ENCODE measurements at places on chromosomes 7 and 10.

DNA sequence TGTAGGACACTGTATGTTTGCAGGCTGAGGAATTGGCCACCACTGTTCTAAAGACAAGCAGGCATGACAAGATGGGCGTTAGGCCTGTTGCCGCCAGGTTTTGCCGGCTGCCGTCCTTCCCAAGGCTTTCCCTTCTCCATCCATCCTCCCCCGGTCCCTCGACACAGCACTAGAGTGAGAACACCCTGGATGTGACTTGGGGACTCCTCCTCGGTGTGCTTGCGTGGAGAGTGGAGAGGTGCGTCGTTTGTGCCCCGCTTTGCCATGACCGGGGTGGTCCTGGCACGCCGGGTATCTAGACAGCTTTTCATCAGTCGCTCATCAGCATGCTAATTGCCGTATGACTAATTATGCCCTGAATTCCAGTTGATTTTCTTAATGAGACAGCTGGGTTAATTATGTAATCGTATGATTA is 206.6 kb upstream of the SH2B2 start:
- no peak for DNase-seq

DNA sequence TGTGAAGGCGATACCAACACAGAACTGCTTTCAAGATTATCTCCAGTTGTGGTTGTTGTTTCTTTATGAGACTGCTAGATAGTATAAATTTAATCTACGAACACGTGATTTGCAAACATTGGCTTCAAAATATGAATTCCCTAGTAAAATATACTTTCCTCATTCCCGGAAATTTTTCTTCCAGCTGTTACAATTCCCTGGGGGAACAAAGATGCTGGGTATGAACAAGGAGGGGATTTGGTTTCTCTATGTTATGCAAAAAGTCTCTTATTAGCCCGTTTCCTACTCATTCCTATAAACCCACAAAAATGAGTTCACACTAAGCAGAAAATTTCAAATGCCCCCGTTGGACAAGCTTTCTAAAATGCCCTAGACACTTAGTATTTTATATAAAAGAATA is 928.3 kb downstream of the CNTNAP2 start:
- DNase-seq, result no peak

DNA sequence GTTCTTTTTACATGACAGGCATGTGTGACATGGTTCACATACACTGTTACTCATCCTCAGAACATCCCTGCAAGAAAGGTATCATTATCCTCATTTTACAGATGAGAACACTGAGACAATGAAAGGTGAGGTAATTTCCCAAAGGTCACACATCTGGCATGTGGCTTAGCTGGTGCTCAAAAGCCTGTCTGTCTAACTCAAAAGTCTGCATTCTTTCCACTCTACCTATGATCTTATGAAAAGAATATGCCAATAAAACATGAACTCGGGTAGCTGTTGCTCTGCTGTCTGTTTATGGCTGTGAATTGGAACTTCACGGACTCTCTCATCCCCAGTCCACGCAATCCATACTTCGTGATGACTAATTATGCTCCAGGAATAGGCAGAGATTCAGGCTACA is 79.0 kb upstream of the ODAD2 start:
- no peak for DNase-seq

DNA sequence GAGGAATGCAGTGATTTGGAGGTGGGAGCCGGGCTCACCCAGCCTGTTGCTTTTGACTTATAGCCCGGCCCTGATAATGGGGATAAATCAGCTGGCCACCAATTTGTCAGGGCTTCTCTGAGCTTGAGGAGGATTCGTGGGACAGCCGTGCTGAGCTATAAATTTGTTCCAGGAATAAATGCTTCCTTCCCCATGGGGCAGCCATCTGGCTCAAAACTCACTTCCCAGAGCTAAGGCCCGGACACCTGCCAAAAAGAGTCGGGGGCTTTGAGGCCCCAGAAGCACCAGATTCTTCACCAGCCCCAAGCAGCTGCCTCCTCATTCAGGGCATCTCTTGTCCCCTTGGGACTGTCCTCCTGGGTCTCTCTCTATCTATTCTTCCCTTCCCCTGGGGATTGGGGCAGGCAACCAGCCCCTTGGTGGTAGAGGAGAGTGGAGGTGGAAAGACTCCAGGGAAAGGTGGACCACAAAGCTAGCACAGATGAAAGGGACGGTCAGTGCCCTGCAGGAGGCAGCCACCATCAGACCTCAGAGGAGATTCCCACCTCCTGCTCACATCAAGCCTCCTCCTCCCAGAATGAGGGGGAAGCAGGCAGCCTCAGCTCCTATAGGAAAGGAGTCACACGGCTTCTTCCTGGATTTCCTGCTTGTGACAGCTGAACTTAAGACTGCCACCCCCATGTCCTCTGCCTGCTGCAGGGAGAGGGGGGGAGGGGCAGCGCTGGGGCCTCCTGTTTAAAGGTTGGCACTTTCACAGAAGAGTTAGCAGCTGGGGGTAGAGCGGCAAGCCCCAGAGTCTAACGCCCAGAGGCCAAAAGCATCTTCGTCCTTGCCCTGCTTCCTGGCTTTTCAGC is 44.2 kb upstream of the LRRC4 start:
- no peak for DNase-seq

- no peak for DNase-seq
These were observed 168.6 kb upstream of the ETV1 start for GRCh38 chr7:14158111-14158510.

DNA sequence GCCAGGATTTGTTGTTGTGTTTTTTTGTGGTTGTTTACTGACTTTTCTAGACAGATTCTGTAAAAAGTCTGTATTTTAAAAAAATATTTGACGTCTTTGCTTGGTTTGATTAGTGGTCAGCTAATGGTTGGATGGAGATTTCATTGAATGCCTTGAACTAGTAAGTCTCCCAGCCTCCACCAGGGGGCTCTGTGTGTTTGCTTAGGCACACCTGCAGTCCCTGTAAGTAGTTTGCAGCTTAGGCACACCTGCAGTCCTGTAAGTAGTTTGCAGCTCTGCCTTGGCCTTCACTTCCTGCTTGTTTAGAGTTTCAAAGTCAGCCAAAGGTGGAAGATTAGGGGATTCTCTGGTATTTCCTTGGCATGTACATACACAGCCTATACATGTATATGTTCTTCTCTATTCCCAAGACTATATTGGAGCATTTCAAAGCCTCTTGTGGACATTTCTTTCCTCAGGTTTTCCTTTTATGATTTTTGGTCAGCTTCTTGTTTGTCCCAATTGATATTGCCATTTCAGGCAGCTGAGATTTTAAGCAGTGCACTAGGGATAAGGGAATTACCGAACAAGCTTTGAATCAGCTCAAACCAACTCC is 101.6 kb downstream of the CCSER2 start:
- peak; percentile 35 for DNase-seq

DNA sequence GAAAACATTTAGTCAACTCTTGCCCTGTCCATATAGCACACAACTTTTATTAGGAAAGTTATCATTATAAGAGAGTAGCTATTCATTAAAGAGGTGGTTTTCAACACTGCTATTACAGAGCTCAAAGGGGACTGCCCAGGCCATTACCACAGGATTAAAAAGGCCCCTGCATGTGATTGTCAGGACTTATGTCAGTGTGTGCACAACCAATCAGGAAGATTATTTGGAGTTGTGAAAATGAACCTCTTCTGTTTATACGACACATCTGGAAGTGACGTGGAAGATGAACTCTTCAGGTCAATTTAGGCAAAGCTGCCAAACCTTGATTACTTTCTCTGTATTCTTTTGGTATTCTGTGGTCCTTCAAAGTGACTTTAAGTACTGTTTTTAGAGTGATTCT is 14.7 kb downstream of the CCNY start:
- no peak for DNase-seq

- DNase-seq, result no peak
These were observed 33.3 kb downstream of the CTBP2 start for GRCh38 chr10:125127110-125127509.

DNA sequence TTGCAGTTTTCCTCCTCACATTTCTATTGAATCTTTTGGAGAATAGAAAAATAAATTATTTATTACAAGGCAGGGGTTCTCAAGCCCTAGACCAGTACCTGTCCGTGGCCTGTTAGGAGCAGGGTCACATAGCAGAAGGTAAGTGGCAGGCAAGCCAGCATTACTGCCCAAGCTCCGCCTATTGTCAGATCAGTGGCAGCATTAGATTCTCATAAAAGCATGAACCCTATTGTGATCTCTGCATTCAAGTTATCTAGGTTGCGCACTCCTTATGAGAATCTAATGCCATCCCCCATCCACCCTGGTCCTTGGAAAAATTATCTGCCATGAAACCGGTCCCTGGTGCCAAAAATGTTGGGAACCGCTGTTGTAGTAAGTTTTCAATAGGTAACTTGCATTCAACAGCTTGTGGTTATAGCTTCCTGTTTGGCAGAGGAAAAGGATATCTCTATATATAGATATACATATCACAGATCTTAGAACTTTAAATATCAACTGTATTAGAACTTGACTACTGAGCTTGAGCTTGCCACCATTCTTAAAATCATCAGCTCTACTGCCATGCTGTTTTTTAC is 165.1 kb downstream of the AHR start:
- DNase-seq, result no peak

DNA sequence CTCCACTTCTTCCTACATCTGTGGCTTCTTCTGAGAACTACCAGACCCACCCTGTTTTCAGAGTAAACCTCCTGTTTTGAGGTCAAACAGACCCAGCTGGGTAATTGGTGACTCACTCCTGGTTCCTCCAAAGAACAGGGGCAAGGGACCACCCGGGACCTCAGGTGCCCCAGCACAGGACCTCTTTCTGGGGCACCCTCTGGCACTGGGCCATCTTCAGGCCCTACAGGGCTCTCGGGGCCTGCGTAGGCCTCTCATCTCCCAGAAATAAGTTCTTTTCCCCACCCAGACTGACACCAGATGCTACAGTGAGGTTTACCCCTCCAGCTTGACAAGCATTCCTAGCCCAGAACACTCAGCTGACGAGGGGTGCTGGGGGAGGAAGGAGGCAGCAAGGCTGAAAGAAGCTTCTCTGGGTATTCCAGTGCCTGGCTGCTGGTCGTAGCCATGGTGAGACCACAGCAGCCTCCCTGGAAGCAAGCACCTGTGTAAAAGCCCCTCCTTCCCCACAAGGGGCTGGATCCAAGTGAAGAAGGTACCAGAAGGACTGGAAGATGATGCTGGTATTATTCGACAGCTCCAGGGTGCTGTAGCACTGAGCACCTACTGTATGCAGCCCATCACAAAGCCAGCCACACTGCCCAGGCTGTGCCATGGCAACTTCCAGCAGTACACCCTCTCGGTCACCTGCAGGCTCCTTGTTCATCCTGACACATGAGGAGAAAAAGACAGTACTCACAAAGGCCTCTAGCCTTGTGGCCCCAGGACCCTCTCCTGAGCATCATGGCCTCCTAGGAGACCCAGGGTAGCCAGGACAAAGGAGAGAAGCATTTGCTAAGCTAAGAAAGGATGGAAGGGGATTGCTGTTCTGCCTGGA is 47.4 kb downstream of the ALOX5 start:
- no peak for DNase-seq

GRCh38 chr10:21364196-21365114 is 161.0 kb downstream of the SKIDA1 start:
- no peak for DNase-seq

GRCh38 chr7:27651702-27652101 is 11.0 kb downstream of the HIBADH start:
- no peak for DNase-seq

DNA sequence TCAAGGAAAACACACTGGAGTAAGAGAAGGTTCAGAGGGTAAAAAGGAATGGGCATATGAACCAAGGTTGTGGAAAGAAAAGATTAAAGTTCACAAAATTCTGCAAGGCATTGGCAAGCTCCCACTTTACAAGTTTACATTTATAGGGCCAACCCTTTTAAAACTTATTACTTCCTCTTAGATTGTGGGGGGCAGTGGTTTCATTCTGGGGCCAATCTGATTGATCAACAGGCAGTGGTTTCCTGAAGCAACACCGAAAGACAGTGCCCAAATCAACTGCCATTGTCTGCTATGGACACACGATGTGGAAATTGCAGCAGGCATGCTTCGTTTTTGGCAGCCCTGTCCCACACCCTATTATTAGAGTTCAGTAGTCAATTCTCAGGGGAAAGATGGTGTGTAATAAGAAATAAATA is 154.0 kb downstream of the SGMS1 start:
- no peak for DNase-seq

DNA sequence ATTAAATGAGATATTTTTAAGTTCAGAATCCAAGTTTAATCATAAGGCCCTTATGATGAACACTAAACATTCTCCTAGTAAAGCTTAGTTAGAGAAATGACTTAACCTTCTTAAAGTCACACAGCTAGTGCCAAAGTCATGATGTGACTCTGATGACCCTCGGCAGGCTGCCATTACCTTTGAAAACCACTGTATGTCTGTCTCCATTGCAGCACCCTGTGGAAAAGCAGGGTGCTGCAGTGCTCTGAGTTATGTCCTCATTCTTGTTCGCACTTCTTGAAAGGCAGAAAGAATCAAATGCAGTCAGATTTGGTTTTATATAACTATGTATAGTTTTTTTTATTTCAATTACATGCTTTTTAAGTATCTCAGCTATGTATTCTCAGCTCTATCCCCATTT is 105.0 kb downstream of the PHTF2 start:
- no peak for DNase-seq

DNA sequence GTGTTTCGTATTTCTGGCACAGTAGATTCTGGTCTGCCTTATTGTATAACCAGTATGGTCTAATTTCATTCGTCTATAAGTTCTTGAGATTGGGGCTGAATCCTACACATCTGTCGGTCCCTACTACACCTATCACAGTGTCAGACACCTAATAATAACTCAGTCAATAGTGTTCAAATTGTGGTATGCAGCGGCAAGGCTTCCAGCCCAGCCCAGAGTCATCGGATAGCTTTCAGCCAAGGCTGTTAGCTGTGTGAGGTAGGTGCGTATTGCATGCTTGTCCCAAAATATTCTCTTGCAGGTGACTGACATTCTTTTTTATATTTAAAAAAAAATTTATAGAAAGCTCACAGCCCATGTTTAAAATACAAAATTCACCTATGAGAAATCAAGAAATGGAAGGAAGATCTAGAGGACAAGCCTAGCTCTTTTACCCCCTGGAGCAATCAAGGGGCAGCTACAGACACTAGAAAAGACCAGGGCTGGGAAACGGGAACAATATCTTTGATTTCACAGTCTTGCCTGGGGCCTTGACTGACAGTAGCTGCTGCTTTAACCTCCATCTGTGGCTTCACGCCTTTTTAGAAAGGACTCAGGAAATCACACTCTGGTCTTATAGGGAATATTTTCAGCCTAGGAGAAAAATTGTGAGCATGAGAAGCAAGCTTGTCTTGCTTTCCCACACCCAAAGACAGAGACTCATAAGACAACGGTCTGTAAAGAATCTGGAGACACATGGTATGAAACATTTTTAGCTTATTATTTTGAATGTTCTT is 9.5 kb upstream of the ASB4 start:
- no peak for DNase-seq

DNA sequence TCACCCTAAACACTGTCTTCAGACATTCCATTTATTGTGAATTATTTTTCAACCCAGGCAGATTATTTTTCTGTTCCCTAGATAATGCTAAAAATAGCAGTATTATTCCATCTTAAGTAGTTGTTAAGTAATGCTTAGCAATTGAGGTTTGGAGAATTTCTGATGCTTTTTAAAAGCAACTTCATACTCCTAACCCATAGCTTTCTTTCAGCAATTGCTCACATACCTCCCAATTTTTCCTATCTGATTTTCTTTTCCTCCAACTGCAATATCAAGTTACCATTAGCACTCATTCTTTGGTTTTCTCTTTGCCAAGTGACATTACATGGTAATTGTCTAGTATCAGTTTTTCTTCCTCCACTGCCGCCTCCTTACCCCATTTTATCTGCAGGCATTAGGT is 104.7 kb downstream of the GPR85 start:
- no peak for DNase-seq

Data from omental fat pad (tissue), 4 donors.